ENCODE measurements at places on chromosomes 5 and 9.
A peak's percentile ranks its signal among the peaks of the same experiment; 100 is the strongest.

DNA sequence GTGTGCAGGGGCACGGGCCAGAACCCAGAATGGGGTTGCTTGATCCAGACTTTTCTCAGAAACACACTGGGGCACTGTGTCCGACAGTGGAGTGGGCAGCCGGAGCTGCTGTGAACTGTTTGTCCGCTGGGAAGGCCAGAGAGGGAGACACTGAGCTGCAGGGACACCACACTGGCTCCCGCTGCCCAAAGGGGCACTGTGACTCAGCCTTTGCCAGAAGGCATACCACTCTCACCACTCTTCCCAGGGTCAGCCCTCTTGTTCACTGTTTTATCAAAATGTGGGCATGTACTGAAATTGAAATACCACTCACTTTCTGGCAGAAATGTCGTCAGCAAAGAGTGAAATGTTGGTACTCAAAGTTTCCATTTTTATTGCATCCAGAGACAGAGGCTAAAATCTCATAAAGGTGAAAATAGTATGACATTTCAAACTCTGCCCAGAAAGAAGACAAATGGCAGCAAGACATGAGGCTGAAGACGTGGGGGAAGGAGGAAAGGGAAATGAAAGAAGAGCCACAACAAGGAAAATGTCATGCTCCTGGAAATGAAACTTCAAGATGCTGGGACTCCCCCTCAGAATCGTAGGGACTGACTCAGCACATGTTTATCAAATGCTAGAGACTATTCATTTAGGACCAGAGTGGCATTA lies 4.5 kb upstream of the IL7R start:
- peak; percentile 94 for DNase-seq

- peak; percentile 88 for DNase-seq
Measured at GRCh38 chr5:158545949-158546530, 553.7 kb downstream of the EBF1 start.

DNA sequence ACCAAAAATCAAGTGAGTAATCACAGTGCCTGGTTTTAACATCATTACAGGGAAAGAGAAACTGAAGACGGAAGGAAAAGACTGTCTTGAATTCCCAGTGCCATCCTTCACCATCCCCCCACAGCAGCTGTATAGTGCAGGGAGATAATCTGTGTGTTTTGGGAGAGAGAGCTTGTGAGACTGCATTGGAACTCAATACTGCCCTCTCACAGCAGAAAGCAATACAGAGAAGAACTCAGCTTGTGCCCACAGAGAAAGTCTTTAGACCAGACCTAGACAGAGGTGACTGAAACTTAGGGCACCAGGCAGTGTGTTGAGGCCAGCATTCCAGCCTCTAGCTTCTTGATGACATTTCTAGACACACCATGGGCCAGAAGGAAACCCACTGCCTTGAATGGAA lies 754.7 kb upstream of the CDH6 start:
- no peak for DNase-seq

DNA sequence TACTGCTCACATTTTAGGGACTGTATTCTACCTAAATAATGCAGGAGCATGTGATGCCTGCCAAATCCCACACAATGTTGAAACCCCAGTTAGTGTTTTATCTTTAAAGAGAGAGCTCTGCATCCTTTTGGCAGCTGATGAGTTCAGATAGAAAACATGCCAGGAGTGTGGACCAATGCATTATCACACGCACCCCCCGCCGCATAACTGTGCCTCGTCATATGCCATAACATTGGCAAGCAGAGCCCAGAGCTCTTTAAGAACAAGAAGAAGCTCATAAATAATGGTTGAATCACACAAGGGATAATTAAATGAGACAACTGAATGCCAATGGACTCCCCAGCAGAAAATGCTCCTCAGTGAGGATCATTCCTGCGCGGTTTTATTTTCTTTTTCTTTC lies 52.8 kb upstream of the RORB start:
- DNase-seq = no peak

GRCh38 chr5:113546703-113547183 lies 33.2 kb downstream of the YTHDC2 start:
- peak; percentile 29 for DNase-seq

DNA sequence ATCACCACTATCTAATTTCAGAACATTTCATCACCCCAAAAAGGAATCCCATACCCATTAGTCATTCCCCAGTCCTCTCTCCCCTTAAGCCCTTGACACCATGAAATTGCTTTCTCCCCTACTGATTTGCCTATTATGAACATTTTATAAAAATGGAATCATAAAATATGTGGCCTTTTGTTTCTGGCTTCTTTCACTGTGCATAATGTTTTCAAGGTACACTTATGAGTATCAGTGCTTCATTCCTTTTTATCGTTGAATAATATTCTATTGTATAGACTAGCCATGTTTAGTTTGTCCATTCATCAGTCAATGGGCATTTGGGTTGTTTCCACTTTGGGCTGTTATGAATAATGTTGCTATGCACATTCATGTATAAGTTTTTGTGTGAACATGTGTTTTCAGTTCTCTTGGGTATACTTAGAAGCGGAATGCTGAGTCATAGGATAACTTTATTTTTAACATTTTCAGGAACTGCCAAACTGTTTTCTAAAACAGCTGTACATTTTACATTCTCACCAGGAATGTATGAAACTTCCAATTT lies 40.4 kb upstream of the FGF1 start:
- peak; percentile 92 for DNase-seq

All from MV-4-11 (cell line).